ENCODE measurements at places on chromosomes 3 and 15.

DNA sequence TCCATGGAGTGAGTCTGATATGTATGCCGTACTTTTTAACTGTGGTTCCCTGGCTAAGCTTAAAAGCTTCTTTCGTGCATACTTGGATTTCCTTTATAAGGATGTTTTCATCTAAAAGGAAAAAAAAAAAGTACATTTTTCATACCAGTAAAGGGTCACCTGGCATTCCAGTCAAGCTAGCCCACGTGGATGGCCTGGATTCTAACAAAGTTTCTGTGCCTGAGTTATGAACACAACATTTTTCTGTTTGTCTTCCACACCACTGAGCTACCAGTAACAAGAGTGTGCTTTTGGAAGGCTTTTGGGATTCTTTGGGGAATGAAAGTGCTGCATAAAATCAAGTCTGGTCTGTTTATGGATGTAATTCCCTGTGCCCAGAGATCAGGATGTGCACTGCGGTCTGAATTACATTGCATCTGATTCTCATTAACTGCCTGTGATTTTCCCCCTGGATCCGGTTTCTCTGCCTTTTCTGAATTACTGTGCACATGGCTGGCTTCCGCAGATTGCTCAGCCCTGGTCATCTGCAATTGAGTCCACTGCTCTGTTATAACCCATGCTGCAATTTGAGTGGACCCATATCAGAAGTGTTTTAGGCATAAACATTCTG is 38.2 kb upstream of the MAGI1 start:
- DNase-seq: no peak

- no peak for DNase-seq
These were observed 97.2 kb downstream of the DGKG start for GRCh38 chr3:186264608-186265400.

DNA sequence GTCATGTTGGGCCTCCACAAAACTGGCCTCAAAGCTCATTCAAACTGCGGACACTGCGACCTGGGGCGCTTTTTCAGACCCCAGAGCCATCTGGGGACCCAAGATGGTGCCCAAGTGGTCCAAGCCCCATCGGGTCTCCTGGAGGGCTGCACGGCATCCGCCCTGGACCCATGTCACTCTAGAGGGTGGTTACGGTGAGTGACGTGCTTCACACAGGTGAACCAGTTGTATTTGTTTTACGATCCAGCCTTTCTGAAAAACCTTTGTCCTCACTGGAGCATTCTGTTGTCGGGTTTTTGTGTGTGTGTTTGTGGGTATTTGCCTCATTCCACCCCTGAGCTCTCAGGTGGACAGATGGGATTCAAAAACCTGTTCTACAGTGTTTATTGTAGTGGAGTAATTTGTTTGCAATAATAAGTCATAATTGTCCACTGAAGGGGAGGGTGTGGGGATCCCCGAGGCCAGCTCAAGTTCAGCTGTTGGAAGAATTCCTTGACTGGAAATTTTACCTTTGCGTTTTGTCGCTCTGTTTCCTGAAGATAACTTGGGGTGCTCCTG is 1.9 kb downstream of the SLC51A start:
- DNase-seq: no peak

GRCh38 chr3:46681856-46682540 is 11.5 kb downstream of the ALS2CL start:
- no peak for DNase-seq

DNA sequence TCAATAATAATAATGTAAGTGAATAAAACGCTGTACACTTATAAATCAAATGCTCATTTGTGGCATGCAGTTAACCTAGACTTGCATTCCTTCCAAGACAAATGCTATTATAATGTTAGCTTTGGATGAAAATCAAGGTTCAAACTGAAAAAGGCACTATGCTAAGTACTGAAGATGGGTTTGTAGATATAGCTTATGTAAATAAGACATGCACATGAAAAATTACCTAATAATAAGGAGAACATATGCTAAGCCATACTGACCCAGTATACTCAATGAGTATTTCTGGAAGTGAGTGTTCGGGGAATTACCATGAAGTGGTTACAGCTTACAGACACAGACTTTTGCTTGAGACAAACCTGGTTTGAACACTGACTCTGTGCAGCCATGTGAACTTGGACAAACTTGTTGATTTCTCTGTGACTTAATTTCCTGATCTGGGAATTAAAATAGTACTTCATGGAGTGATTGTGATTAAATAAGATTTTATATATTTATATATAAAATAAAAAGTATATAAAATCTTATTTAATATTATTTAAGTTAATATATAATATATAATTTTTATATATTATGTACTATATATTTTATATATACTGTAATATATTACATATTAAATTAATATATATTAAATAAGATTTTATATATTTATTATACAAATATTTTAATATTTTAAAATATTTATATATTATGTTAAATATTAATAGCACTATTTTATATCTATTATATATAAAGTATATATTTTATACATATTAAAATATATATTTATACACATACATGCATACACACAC is 159.2 kb downstream of the ZPLD1 start:
- DNase-seq: no peak

DNA sequence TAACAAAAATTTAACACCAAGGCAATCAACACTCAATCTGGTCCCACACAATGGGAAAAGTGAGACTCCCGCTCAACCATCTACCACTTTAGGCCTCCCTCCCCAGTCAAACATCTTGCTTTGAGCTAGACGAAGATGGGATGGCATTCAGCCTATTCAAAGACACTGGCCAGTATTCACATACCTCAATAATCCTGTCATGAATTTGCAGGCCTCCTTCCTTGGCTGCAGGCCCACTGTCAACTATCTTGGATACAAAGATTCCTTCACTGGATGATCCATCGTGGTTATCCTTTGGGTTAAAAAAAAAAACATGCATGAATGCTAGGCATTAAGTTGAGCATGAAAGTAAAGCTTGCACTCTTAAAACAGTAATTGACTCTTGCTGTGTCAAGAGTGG is 22.6 kb downstream of the PDZRN3 start:
- no peak for DNase-seq

GRCh38 chr15:57220205-57220604 is 156.1 kb upstream of the CGNL1 start:
- no peak for DNase-seq

DNA sequence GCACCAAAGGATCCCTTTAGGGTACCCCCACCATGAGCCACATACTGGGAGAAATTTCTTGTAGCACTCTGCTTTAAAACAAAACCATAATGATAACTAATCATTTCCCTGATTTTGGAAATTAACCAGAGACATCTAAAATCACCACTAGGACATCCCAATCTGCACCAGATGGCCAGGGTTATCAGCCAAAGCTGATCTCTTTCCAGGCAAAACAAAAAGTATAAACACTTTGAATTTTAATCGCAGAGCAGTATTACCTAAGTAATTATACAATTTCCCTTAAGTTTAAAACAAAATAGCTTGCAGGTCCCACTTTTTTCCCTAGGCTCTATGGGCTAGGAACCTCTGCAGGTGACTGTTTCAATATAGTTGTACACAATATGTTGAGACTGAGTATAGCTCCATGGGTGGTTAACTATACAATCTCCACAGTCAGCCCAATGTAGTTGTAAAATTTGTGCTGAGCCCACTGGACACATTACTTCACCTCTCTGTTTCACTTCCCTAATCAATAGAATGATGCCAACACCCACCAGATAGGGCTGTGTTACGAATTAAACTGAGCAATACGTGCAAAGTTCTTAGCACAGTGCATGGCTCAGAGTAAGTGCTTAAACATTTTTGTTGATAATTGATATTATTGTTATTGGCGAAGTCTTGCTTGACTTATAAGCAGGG is 629 bp upstream of the NOX5 start:
- no peak for DNase-seq

- DNase-seq: no peak
These were observed 133.4 kb downstream of the TPRA1 start for GRCh38 chr3:127457094-127457475.

GRCh38 chr15:72727154-72727553 is 41.1 kb downstream of the BBS4 start:
- no peak for DNase-seq

- DNase-seq: no peak
These were observed 11.9 kb downstream of the CA12 start for GRCh38 chr15:63369781-63370180.

DNA sequence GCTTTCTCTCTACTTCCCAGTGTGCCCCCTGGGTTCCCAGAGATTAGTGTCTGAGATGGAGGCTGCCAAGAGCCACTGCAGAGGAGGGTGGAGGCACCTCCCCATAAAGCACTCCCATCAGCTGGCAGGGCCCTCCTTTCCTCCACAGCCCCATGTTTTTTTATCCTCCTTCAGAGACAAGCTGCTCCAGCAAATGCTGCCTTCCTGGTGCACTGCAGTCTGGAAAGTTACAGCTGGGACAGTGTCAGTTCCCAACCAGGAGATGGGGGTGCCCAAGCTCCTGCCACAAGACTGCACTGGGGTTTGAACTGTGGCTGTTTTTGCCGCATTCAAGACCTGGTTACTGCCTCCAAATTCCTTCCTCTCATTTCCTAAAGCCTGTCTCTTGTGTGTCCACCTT is 206.1 kb downstream of the CADPS start:
- DNase-seq: no peak

GRCh38 chr15:83275412-83275811 is 9.1 kb downstream of the BNC1 start:
- DNase-seq: no peak

DNA sequence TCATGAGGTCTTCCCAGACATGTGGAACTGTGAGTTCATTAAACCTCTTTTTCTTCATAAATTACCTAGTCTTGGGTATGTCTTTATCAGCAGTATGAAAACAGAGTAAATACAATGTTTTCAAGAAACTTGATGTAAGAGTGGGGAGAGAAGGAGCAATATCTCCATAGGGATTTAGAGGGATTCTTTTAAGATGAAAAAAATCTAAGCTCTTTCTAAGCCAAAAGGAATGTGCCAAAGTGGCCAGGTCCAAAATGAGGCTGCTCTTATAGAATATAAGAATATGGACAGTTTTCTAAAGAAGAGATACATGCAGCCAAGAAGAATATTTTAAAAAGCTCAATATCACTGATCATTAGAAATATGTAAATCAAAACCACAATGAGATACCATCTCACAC is 23.9 kb upstream of the RYK start:
- no peak for DNase-seq

GRCh38 chr3:50487181-50487580 is 16.3 kb downstream of the CACNA2D2 start:
- no peak for DNase-seq

DNA sequence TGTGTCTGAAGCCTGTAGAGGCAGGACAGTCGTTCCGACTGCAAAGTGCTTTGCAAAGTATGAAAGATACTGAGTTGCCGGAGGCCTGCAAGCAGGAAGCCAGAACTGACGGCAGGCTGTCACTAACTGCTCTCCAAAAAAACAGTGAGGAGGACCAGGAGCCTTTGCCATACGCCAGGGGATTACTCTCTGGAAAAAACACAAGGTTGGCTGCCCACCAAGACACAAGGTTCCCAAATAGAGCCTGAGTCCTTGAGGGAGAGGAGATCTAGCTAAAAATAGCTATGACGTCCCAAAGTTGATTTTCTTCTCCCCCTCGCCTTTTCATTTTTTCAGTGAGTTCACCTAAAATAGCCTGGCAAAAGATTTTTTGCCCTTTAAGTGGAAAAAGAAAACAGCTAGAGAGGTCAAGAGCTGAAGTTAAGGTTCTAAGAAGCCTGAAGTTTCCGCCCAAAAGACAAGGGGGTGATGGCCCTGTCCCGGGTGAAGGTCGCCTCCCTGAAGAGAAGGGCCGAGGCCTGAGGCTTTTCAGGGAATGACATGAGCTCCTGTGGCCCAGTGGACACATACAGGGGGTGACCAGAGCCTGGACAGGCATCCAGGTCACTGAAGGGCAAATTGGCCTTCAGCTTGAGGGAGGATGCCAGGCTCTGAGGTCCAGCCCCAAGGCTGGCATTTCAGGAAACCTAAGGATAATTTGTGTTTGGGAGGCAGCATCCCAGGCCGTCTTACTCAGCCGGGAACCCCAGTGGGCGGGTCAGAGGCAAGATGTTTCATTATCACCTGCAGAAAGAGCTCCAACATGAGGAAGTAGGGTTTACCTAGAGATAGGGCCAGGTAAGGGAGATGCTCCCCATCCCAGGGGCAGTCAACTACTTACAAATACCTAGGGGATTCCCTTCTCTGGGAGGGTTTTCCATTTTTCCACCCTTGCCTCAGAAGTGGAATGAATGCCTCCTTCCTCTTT is 44.9 kb upstream of the DGKG start:
- no peak for DNase-seq

GRCh38 chr3:37909067-37909911 is 47.6 kb downstream of the CTDSPL start:
- DNase-seq: no peak

GRCh38 chr3:59380146-59380545 is 330.3 kb upstream of the CFAP20DC start:
- DNase-seq: no peak

DNA sequence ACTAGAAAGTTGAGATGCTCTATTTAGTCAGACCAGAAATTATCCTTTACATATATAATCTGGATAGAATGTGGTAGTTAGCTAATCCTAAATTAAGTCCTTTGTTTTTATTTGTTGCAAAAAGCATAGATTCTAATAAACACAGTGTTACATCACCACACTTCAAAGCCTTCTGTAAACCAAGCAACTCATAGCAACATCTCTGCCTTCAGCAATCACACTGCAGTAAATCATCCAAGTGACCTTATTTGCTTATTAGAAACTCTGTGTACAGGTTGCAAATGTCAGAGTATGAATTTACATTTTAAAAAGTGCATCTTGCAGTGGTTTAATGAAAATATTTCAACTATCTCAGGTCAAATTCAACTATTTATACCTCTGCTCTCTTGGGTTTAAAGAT is 242.5 kb downstream of the GBE1 start:
- no peak for DNase-seq

DNA sequence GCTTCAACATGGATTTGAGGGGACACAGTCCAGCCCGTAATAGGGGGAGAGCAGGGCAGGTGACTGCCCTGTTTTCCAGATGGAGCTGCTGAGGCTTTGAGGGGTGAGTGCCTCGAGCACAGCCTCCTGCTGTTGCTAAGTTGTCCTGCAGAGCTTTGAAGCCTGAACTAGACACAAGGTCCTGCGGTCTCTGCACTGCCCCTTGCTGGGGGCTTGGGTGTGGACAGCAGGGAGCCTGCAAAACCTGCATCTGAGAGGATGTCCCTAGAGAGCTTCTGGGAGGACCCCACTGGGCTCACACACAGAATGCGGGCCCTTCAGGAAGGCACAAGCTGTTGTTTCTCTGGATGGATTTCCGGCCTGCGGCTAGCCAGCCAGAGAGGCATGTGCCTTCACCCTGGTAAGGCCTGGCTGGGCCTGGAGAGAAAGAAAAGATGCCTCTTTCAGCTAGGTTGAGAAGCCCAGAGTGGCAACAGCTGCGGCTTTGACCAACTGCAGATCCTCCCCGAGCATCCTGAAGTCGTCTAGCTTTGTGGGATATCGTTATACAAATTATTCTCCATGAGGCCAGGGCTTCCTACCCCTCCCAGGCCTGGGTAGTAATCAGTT is 226.2 kb downstream of the SLCO3A1 start:
- DNase-seq: no peak

DNA sequence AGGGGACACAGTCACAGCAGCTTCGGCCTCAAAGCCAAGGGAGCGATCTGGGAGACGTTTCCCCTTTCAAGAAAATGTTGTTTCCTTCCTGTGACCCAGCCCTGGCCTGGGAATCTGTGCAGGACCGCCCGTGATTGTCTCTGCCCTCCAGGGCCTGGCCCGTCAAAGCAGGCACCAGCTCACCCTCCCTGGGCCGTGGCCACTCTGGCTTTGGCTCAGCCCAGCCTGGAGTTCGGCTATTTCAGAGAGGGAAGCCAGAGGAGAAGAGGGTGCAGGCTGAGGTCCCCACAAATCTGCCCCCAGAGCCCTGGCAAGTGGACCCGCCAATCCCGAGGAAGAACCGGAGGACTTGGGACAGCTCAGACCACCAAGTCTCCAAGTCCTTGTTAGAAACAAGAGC is 12.7 kb downstream of the GATA2 start:
- no peak for DNase-seq

Measured in esophagus squamous epithelium (tissue), 5 donors.